ENCODE measurements at places on chromosomes 3 and 15. TPM values are rescaled to one million over a fixed set of nuclear protein-coding genes. Genes with fewer than 3 reads are reported as not detected.

The ECE2 gene
- not detected for total RNA-seq

The RSRC1 gene
- 25.4 TPM for total RNA-seq

The TMC3 gene
- total RNA-seq, result not detected

The STRC gene
- not detected for total RNA-seq

The LRRC15 gene
- total RNA-seq, result not detected

The CEMIP gene
- 2.8 TPM for total RNA-seq

The REC114 gene
- total RNA-seq, result not detected

The CHRM5 gene
- total RNA-seq, result not detected

The MYZAP gene
- 23.3 TPM for total RNA-seq

The SLC30A4 gene
- 6.7 TPM for total RNA-seq

The C2CD4A gene
- total RNA-seq, result 0.19 TPM

The KCNAB1 gene
- 6.6 TPM for total RNA-seq

The ITIH1 gene
- total RNA-seq, result not detected

The CFAP100 gene
- not detected for total RNA-seq

The CLEC3B gene
- 6.2 TPM for total RNA-seq

The TUSC7 gene
- not detected for total RNA-seq

The IL5RA gene
- 0.95 TPM for total RNA-seq

The CRTC3 gene
- 13.5 TPM for total RNA-seq

The AHSG gene
- not detected for total RNA-seq

The BFSP2 gene
- not detected for total RNA-seq

The SLC51A gene
- total RNA-seq, result not detected

The SGO1 gene
- 9.8 TPM for total RNA-seq

The ZPLD1 gene
- total RNA-seq, result not detected

The TPRG1 gene
- total RNA-seq, result 23.3 TPM

The OCA2 gene
- total RNA-seq, result 5.5 TPM

The CPLX3 gene
- total RNA-seq, result not detected

The DCLK3 gene
- 0.19 TPM for total RNA-seq

The CFAP92 gene
- 0.40 TPM for total RNA-seq

The GCNT3 gene
- 8.8 TPM for total RNA-seq

The CERS3 gene
- 38.5 TPM for total RNA-seq

The CD276 gene
- 21.2 TPM for total RNA-seq

The SQOR gene
- 139 TPM for total RNA-seq

The CCR5 gene
- 1.3 TPM for total RNA-seq

The CSTA gene
- total RNA-seq, result 2,581 TPM

The C15orf61 gene
- 9.0 TPM for total RNA-seq

The HRG gene
- total RNA-seq, result not detected

The NXPE3 gene
- total RNA-seq, result 1.1 TPM

The GOLGA6L10 gene
- total RNA-seq, result 10.9 TPM

The DISP2 gene
- total RNA-seq, result not detected

The FBXO40 gene
- total RNA-seq, result not detected

The MEX3B gene
- 0.22 TPM for total RNA-seq

The CPNE9 gene
- total RNA-seq, result not detected

The CCDC33 gene
- not detected for total RNA-seq

All from esophagus squamous epithelium (tissue), 5 donors.